Vagina (tissue), 2 donors: ENCODE measurements at places on chromosomes 16 and 17.

GRCh38 chr16:24074574-24074973, 181.6 kb upstream of the CACNG3 start:
- DNase-seq, result no peak

DNA sequence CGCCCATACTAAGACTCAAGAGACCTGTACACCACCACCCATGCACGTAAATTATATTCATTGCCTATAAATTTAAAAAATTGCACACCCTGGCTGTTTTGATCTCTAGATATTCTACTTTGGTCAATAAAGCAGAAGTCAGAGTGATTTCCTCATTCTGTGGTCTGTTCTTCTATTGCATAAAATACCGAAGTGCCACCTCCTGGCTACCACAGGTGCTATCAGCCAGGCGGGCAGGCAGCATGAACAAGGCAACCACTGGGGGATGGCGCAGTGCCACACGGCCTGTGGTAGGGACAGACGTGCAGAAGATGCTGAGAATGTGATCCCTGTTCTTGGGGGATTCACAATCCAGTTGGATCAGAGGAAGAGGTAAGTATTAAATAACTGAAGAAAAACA, 122.3 kb downstream of the CDK5R1 start:
- no peak for DNase-seq

DNA sequence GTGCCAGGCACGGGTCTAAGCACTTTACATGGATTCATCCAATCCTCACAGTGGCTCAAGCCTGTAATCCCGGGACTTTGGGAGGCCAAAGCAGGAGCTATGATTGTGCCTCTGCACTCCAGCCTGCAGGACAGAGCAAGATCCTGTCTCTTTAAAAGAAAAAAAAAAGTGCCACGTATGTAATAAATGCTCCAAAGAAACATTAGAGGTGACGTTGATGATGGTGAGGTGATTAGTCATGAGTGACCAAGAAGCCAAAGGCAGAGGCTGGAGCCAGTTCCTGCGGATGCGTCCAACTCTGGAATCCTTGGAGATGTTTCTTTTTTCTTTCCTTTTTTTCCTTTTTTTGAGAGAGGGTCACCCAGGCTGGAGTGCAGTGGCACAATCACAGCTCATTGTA, 59.4 kb upstream of the SIAH1 start:
- no peak for DNase-seq

- no peak for DNase-seq
Observed at GRCh38 chr17:66126231-66126630, 65.7 kb downstream of the CEP112 start.

DNA sequence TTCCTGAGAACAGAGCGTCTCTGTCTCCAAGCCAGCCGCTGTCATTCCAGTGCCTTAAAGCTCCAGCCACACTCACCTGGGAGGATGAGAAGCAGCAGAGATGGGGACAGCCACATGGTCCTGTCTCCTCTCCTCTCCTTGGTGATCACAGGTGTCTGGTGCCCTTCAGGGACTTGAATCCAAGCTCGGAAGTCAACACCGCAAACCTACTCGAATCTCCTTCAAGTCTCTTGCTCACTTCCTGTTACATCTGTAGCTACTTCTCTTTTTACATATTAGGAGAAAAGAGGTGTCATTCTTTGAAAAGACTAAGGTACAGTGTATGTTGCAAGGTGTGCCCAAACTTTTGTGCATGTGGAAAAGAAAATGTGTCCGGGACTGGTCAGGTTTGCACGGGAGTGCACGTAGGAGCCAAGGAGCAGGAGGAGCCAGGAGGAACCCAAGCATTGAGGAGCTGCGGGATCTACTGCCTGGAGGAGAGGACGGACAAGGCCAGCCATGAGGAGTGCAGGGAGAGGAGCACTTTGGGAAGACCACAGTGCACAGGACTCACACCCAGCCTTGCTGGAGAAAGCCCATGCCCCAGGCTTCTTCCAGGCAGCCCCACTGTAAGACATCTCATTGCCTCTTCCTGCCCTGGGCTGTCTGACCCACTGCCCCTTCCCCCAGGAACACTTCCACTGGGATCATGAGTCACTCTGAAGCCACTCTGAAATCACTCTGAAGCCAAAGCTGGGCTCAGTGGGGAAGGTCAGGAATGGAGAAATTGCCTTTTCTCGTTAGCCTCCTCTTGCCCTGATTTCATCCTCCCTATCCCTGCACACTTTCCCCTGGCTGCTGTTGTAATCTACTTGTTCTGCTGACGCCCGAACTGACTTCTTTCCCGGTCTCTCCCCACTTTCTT, at the start of gene CD300LD:
TSS of gene CD300LD (minus strand) at position 197 of the 904 bp plus-strand sequence. CDS start at position 116, 81 bp downstream.
- DNase-seq, result no peak

DNA sequence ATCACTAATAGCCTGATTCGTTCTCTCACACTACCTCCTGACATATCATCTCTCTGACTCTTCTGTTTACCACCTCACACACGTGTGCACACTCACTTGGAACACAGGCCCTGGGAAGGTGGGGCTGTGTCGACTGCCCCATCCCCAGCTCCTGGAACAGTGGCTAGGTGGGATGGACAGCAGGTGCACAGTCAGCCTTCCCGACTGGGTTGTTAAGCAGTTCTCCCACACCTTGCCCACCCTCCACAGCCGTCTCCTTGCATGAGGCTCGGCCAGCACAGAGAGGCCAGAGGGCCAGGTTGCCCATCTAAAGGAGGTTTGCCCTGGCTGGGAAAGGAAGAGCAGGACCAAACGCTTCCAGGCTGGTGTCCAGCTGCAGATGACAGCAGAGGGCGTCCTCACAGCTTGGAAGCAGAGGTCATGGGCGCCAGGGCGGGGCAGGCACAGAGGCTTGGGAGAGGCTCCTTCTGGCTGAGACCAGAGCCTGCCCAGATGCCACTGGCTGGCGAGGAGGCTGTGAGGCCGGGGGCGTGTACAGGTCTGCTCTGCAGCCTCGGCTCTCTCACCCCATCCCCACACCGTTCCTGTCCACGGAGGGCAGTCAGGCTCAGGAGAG, 92.8 kb downstream of the AMFR start:
- no peak for DNase-seq

DNA sequence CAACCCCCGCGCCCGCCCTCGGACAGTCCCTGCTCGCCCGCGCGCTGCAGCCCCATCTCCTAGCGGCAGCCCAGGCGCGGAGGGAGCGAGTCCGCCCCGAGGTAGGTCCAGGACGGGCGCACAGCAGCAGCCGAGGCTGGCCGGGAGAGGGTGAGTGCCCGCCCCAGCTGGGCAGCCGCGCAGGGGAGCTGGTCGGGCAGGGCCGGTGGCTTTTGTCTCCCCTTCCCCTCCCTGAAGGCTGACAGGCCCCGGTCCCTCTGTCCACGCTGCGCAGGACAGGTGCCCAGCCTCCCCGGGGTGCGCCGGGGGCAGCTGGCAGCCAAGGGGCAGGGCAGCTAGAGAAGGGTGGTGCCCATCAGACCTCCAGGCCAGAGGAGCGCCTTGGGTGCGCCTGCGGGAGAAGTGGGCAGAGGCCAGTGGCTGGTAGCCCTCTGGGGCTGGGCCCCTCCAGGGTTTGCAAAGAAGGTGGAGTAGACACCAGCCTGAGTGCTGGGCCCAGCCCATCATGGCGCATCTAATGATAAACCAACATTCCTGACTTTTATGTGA, 278 bp downstream of the ITGB4 start:
- no peak for DNase-seq

GRCh38 chr17:46942441-46943217, 19.7 kb downstream of the GOSR2 start:
- no peak for DNase-seq

GRCh38 chr16:56932721-56933619, 1.0 kb downstream of the HERPUD1 start:
- DNase-seq, result peak; percentile 97

DNA sequence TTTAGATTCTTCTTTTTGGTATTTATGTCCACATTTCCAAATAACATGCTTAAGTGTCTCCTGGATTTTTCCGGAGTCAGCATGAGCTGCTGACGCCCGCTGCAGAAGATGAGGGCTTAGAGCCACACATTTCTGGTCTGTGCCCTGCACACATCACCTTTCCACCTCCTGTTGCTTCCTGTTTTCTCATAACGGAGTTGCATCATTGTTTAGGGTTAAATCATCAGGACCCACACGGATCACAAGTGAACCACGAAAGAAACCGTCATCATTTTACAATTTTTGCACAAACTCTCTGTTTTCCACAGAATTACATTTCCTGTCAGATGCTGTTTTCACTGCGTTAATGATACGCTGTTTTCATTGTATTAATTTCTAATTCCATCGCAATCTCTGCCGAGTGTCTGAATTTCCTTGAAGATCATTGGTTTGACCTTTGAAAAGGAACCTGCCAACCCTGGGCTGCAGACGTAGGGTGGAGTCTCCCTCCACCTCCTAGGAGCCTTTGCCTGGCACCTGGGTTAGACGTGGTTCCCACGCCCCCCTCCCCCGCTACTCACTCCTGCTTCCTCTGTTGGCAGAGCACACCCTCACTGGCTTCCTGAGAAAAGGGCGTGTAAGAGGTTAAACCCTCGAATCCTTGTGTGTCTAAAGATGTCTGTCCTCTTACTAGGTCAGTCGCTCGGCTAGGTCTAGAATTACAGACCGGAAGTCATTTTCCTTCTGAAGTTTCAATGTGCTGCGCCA, 68.2 kb downstream of the RNF213 start:
- DNase-seq, result no peak
